ENCODE measurements at places on chromosomes 16 and 17.

DNA sequence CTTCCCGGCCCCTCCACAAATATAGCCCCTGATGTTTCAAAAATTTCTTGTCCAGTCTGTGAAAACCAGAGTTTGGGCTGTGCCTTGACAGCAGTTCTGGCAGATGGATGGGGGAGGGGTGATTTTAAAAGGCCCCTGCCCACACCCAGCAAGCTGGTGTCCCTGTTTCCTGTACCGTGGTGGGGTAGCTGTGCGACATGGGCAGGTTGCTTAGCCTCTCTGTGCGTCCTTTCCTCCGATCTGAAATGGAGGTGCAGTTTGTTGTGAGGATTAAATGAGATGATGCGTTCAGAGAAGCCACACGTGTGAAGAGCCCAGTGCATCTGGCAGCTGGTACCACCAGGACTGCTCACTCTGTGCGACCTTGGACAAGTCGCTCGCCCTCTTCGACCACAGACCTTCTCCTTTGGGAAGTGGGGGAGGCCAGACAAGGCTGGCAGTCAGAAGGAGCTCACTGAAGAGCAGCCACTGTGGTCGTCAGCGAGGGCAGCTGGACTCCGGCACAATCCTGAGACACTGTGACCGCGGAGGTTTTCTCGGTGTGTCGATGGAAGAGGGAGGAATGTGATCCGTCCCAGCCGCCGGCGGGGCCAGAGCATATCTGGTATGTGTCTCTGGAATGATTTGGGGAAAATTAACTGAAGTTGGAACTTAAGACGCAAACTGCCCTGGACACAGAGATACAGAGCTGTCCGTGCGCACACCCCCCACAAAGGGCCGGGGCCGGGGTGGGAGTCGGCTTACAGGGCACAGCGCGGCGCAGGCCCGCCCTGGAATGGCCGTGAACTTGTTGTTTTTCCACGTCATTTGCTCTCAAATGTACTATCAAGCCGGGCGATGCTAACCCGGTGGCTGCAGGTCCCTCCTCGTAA, 721 bp upstream of the WFIKKN2 start:
- peak; percentile 82 for DNase-seq

GRCh38 chr17:61168506-61168905, 231.1 kb upstream of the TBX2 start:
- no peak for DNase-seq

GRCh38 chr17:42198897-42199296, 4.6 kb upstream of the GHDC start:
- DNase-seq = no peak

- no peak for DNase-seq
Measured at GRCh38 chr17:1792495-1793446, 30.9 kb downstream of the SERPINF1 start.

- DNase-seq = no peak
Measured at GRCh38 chr17:77867308-77867781, 91.2 kb upstream of the TNRC6C start.

GRCh38 chr16:76900285-76901263, 290.4 kb upstream of the MON1B start:
- DNase-seq = no peak

GRCh38 chr17:32940706-32941390, 12.9 kb downstream of the TMEM98 start:
- no peak for DNase-seq

DNA sequence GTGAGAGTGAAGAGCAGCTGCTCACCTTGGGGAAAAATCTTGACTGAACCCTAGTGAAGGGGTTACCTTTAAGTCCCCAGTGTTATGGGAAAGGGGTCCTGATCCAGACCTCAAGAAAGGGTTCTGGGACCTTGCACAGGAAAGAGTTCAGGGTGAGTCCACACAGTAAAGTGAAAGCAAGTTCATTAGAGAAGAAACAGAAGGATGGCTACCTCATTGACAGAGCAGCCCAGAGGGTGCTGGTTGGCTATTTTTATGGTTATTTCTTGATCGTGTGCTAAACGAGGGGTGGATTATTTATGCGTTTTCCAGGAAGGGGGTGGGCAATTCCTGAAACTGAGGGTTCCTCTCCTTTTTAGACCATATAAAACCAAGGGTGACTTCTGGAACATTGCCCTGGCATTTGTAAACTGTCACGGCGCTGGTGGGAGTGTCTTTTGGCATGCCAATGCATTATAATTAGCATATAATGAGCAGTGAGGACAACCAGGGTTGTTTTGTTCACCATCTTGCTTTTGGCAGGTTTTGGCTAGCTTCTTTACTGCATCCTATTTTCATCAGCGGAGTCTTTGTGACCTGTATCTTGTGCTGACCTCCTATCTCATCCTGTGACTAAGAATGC, 58.4 kb downstream of the SMPD3 start:
- DNase-seq = no peak

GRCh38 chr17:61314368-61315078, 85.1 kb upstream of the TBX2 start:
- DNase-seq = no peak
